ENCODE measurements at places on chromosomes 7 and 10.

GRCh38 chr7:38057829-38058228 is 120.2 kb upstream of the STARD3NL start:
- peaks cover 5% of the 10 kb centered on the region for H3K4me1 ChIP-seq
- no peak for DNase-seq
- H3K27ac ChIP-seq: no peak overlapping the region
- H3K36me3 ChIP-seq: no peaks in the 10 kb centered on the region
- no peak overlapping the region for H3K4me3 ChIP-seq
- no peaks in the 10 kb centered on the region for H3K27me3 ChIP-seq

DNA sequence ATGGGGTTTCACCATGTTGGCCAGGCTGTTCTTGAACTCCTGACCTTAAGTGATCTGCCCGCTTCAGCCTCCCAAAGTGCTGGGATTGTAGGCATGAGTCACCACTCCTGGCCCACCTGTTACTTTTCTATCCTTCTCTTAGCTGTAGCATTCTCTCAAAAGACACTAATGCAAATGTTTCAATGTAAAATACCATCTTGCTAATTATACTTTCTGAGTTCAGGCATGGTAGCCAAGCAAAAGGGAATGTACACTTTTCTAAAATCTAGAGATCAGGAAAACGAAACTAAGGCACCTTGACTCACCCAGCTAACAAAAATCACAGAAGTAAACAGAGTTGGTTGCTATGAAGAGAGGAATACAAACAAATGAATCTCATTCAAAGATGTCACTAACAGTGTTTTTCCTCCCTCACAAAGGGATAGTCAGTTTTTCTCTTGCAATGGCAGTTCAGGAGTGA is 401.0 kb upstream of the NRP1 start:
- H3K4me3 ChIP-seq: no peak overlapping the region
- peaks cover 2% of the 10 kb centered on the region for H3K27me3 ChIP-seq
- no peaks in the 10 kb centered on the region for H3K36me3 ChIP-seq
- H3K27ac ChIP-seq: no peak overlapping the region

GRCh38 chr7:107690611-107691010 is 30.0 kb downstream of the SLC26A4 start:
- no peak overlapping the region for H3K27ac ChIP-seq
- no peak for DNase-seq
- peaks cover 44% of the 10 kb centered on the region for H3K4me1 ChIP-seq
- no peak overlapping the region for H3K4me3 ChIP-seq
- peaks cover 6% of the 10 kb centered on the region for H3K27me3 ChIP-seq

GRCh38 chr10:17877121-17877520 is 68.0 kb downstream of the MRC1 start:
- no peak overlapping the region for H3K4me3 ChIP-seq
- H3K27ac ChIP-seq: no peak overlapping the region
- peaks cover 3% of the 10 kb centered on the region for H3K36me3 ChIP-seq

- no peak overlapping the region for H3K4me3 ChIP-seq
- H3K27me3 ChIP-seq: no peaks in the 10 kb centered on the region
- H3K27ac ChIP-seq: no peak overlapping the region
- peaks cover 9% of the 10 kb centered on the region for H3K4me1 ChIP-seq
- no peaks in the 10 kb centered on the region for H3K36me3 ChIP-seq
Measured at GRCh38 chr10:77105761-77106221, 531.8 kb downstream of the KCNMA1 start.

DNA sequence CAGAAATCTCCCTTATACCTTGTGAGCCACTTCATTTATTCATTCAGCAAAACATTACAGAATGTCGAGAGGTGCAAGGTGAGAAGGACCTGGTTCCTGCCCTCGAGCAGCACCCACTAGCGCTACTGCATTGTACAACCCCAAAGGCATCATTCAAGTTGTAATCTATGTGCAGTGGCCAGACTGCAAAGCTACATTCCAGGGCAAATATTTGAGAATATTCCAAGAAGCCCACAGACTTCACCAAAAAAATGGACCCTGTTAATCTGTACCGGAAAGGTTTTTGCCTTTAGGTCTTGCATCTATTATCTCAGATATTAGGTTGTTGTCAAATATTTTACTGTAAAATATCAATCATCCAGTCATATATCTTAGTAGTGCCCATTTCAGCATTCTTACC is 295.4 kb upstream of the FZD1 start:
- no peak overlapping the region for H3K4me3 ChIP-seq
- H3K27ac ChIP-seq: no peak overlapping the region
- H3K36me3 ChIP-seq: no peaks in the 10 kb centered on the region
- H3K4me1 ChIP-seq: no peaks in the 10 kb centered on the region

DNA sequence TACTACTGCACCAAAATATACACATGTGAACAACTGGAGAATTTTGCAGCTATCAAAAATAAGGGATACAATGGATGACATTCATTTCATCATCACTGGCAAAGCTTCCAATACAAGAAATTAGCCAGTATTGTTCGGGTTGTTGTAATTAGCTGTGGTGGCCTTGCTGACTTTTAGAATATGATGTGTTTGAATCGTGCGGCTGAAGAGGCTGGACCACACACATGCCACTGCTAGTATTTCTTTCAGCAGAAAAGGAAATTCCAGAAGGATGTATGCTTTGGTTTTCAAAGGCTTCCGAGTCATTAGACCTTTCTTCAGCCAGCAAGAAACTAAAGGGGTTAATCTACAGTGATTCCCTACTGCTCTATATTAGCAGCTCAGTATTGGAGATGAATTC is 16.6 kb downstream of the RPP38 start:
- H3K4me1 ChIP-seq: no peaks in the 10 kb centered on the region
- no peak for DNase-seq
- no peak overlapping the region for H3K4me3 ChIP-seq
- no peaks in the 10 kb centered on the region for H3K27me3 ChIP-seq
- no peaks in the 10 kb centered on the region for H3K36me3 ChIP-seq

GRCh38 chr10:17606547-17607040 is 10.6 kb downstream of the HACD1 start:
- H3K27ac ChIP-seq: no peak overlapping the region
- H3K4me3 ChIP-seq: no peak overlapping the region
- no peak for DNase-seq

DNA sequence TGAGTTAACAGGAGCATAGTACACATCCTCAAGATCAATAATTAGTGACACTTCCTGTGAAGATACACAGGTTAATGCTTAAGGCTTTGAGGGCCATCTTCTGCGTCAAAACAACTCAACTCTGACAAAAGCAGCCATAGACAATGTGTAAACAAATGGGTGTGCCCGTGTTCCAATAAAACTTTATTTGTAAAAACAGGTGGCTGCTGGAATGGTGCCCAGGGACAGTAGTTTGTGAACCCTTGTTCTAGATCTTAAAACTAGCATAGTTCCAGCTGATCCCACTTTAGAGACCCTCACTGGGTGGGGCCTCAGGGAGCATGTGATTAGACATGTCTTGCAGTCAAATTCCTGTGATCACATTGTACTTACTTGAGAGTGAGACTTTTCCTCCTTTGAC is 7.8 kb downstream of the OR2A14 start:
- H3K27me3 ChIP-seq: no peaks in the 10 kb centered on the region
- no peak overlapping the region for H3K27ac ChIP-seq
- DNase-seq: no peak
- no peak overlapping the region for H3K4me3 ChIP-seq

DNA sequence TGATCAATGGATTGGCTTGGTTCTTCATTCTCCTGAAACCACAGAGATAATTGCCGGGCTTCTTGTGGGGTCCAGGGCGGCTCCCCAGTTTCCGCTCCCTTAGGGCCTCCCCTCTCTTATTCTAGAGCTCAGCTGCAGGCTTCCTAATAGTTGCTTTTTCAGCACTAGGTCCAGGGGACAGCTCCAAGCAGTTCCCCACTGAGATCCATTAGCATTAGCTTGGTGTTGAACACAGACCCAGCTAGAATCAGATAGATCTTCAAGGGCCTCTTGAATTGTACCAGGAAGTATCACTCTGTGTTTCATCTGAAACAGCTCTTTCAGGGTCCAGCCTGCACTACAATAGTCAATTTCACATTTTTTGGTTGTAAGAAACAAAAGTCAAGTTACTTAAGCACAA is 238.7 kb downstream of the SEC23IP start:
- no peak overlapping the region for H3K4me3 ChIP-seq
- H3K27me3 ChIP-seq: no peaks in the 10 kb centered on the region
- DNase-seq: peak; percentile 67
- H3K36me3 ChIP-seq: no peaks in the 10 kb centered on the region
- peaks cover 3% of the 10 kb centered on the region for H3K4me1 ChIP-seq
- no peak overlapping the region for H3K27ac ChIP-seq

- H3K4me3 ChIP-seq: no peak overlapping the region
- H3K27ac ChIP-seq: no peak overlapping the region
- no peaks in the 10 kb centered on the region for H3K4me1 ChIP-seq
- no peaks in the 10 kb centered on the region for H3K36me3 ChIP-seq
Measured at GRCh38 chr10:5349362-5349761, 15.4 kb upstream of the UCN3 start.

DNA sequence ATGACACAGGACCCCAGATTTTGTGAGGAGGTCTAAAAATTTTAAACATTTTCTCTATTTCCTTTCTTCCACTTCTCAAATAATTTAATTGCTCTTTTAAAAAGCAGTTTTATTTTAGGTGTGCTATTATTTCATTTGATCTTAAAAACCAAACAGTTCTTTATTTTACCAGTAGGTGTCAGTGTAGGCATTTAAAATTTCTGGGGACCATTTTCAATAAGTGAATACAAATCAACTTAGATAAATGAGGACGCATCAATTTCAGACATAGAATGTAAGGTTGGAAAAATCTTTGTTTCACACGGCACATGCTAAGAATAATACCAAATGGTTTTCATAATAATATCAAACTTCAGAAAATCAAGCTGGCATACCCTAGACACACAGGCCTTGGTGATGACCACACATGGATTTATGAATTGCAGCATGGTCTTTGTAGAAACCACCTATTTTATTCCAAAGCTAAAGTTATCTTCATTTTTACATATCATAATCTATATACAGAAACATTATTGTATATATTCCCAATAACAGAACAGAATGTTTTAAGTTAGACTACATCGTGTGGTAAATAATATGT is 127.6 kb upstream of the SLC26A5 start:
- no peaks in the 10 kb centered on the region for H3K27me3 ChIP-seq
- H3K27ac ChIP-seq: no peak overlapping the region
- DNase-seq: no peak
- H3K36me3 ChIP-seq: no peaks in the 10 kb centered on the region

GRCh38 chr10:96740579-96741281 is 20.4 kb upstream of the PIK3AP1 start:
- peaks cover 3% of the 10 kb centered on the region for H3K4me1 ChIP-seq
- H3K27me3 ChIP-seq: peaks cover 1% of the 10 kb centered on the region
- no peak overlapping the region for H3K4me3 ChIP-seq
- DNase-seq: no peak
- H3K27ac ChIP-seq: peak overlapping the region; percentile 13
- H3K36me3 ChIP-seq: no peaks in the 10 kb centered on the region

GRCh38 chr10:110646417-110647135 is 2.4 kb downstream of the RBM20 start:
- H3K27me3 ChIP-seq: peaks cover 11% of the 10 kb centered on the region
- H3K4me1 ChIP-seq: peaks cover 12% of the 10 kb centered on the region
- H3K4me3 ChIP-seq: no peak overlapping the region
- H3K27ac ChIP-seq: no peak overlapping the region
- DNase-seq: no peak
- H3K36me3 ChIP-seq: peaks cover 2% of the 10 kb centered on the region

DNA sequence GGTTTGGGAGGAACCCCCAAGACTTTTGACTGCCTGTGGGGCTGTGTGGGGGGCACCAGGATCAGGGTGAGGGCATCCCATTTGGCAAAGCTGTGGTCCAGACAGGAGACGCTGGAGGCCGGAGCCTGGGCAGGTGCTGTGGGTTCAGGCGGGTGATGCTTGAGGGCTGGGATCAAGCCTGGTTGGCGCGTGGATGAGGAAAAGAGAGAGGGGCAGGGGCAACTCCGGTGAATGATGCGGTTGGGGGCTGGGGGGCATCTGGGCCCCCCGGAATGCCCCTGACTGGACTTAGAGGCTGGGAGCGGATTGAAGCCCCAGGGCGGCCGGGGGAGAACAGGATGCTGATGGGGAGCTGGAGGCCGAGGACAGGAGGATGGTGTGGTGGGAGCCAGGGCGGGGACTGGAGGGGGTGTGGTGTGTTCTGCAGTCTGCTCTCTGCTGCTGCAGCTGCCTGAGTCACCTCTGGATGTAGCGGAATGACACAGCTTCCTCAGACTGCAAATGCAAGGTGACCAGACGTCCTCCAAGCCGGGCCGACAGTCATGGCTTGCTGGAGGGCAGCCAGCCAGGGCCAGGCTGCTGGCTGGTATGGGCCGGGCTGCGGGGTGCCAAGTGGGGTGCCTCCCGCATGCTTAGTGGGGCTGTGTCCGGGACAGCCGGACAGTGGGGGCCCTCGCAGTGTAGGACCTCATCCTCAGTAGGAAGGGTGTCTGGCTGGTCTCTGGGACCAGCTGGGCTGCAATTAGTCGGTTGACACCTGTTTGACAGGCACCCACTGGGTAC is 3.2 kb downstream of the MAFK start:
- H3K27me3 ChIP-seq: peaks cover 6% of the 10 kb centered on the region
- H3K4me3 ChIP-seq: no peak overlapping the region
- no peak for DNase-seq
- H3K36me3 ChIP-seq: no peaks in the 10 kb centered on the region
- no peak overlapping the region for H3K27ac ChIP-seq

GRCh38 chr7:129612112-129613015 is 844 bp downstream of the NRF1 start:
- peak; percentile 23 for DNase-seq
- H3K27ac ChIP-seq: peak overlapping the region; percentile 86
- peaks cover 7% of the 10 kb centered on the region for H3K27me3 ChIP-seq
- peaks cover 31% of the 10 kb centered on the region for H3K4me1 ChIP-seq
- peaks cover 12% of the 10 kb centered on the region for H3K36me3 ChIP-seq

DNA sequence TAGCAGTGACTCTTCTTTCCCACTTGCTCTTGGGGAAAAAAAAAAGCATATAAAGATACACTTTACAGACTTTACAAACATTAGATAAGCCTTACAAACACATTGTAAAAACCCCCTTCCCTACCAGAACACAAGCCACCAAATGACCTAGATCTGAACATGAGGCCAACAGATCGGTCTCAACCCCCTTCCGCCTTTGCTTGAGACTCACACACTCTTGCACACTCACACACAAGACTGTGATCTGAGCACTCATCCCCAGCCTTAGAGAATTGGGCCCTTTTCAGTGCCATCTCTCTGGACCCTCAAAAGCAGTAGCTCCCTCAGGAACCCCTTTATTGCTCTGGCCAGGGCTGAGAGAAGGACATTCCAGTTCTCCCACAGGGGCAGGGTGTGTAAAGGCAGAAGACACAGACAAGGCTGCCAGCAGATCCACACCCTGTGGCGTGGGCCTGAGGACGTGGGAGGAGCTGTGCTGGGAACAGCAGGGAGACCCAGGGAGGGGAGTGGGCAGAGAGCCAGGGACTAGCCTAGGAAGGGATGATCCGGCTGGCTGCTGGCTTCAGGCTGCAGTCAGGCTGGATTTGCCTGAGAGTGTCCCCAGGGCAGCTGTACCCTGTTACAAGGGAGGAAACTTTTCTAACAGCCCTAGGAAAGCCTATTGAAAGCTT is 206.7 kb downstream of the KIAA1217 start:
- peaks cover 5% of the 10 kb centered on the region for H3K27me3 ChIP-seq
- DNase-seq: no peak
- H3K4me3 ChIP-seq: no peak overlapping the region
- no peaks in the 10 kb centered on the region for H3K36me3 ChIP-seq
- H3K27ac ChIP-seq: no peak overlapping the region

- H3K4me1 ChIP-seq: peaks cover 7% of the 10 kb centered on the region
- H3K4me3 ChIP-seq: no peak overlapping the region
- H3K27ac ChIP-seq: no peak overlapping the region
- H3K36me3 ChIP-seq: peaks cover 4% of the 10 kb centered on the region
- DNase-seq: no peak
Measured at GRCh38 chr10:69888882-69889584, 87.3 kb downstream of the COL13A1 start.

Data from endothelial cell (in vitro differentiated cells).